ENCODE measurements at places on chromosomes 16 and 17. TPM values are rescaled to one million over a fixed set of nuclear protein-coding genes. Genes with fewer than 3 reads are reported as not detected.

DNA sequence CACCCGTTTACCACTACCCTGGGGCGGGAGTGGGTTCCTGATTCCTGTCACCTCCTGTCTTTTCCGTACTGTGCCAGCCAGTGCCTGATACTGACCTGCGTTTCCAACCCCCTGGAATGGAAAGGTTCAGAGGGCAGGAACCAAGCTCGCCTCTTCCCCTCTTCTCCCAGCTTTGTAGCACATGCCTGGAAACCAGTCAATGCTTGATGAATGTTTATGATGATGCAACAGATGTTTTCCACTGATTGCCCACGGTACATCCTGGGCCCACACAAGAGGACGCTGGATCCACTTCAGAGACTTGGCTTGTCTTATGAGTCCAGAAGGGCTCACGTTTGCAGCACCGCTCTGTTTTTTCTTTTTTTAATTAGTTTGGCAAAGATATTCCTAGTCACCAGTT lies 262.0 kb downstream of the CPPED1 start:
- no peak for DNase-seq

The SHBG gene
- not detected for total RNA-seq

The DHX58 gene
- total RNA-seq: 6.4 TPM

DNA sequence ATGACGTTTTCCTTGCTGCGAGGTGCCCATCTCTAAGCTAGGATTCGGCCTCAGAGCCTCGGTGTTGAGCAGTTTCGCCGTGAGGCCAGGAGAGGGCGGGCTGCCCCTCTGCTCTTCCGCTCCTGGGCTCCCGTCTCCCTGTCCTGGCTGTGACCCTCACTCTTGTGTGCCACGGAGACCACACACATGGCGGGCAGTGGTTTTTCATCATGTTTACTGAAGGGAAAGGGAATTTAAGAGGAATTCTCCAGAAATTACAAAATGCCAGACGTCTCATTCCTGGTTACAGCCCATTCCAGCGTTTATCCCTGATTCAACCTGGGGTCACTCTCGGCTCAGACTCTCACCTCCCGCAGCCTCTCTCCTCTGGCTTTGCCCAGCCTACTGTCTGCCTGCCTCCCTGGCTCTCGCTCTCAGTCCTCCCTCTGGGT lies 96.8 kb upstream of the ELAC2 start:
- DNase-seq: no peak

- peak; percentile 9 for DNase-seq
Observed at GRCh38 chr16:88320947-88321634, 61.7 kb upstream of the ZNF469 start.

DNA sequence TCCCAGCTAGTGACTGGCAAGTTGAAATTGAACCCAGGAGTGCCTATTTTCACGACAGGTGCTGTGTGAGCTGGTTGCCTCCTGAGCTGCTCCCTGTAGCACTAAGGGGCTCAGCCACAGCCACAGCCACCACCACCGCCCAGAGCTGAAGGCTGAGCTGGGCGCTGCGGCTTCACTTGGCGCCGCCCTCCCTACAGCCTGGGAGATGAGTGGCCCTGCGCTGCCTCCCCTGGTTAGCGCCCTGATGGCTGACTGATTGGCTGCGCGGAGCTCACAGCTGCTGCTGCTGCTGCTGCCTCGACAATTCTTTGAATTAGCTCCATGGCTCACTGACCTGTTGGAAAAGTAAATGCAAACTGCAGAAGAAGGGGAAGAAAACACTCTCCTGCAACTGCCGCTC lies 91.8 kb upstream of the TMEM132E start:
- no peak for DNase-seq

- peak; percentile 67 for DNase-seq
Observed at GRCh38 chr16:12228602-12229499, 252.3 kb downstream of the SNX29 start.

DNA sequence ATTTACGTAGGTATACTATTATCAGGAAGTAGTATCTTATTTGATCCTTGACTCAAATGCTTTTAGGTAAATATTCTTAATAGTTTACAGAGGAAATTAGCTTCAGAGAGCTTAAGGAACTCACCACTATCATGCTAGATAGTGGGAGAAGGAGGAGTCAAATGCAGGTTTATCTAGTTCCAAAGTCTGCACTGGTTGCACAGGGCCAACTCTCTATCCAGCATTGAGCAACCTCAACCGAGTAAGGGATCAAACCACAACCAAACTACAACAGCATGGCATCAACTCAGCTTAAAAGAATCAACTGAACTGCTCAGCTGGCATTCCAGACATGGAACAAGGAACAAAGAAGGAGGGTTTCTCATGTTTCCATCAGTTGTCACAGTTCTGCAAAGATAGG lies 306.0 kb downstream of the MAF start:
- no peak for DNase-seq

The CTRB2 gene
- total RNA-seq: not detected

DNA sequence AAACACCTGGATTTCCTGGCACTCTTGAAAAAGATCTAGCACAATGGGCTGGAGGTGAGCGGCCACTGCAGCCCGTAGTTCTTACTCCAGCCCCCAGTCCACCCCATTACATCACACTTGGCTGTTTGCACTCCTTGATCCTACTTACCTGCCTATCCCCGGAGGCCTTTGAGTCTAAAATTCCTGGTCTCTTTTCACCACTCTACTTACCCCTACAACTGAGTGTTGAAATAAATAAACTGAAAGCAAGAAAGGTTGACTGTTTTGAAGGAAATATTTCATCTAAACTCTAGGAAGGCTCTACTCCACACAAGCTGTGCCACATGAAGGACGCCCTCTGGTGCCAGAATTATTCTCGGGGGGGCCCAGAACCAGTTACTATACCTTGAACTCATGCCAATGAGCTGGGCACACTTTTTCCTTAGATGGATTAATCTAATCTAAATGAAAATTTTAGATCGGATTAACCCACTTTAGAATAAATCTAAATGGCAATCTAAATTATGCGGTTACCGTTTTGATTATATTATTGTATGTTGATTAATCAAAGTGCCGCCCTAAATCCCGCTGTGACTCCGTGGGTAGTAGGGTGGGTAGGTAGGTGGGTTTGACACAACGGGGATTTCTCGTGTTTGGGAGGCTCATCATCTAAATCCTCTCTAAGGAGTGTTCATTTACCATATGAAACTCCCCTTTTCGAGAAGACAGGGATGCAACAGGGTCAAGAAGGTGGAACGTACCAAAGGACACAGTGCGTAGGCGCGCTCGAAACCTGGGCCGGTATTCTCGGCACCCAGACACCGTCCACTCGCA lies 651 bp upstream of the EIF1 start:
- DNase-seq: no peak

DNA sequence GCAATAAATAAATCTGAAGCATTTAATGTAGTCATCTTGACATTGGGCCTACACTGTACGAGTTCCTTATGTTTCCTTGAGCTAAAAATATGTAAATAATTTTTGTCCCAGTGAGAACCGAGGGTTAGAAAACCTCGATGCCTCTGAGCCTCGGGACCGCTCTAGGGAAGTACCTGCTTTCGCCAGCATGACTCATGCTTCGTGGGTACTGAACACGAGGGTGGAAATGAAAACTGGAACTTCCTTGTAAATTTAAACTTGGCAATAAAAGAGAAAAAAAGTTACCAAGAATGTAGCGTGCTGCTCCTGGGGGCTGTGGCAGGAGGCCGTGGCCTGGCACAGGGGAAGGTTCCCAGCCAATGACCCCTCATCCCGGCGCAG lies 74.1 kb downstream of the SOCS1 start:
- DNase-seq: no peak

The ENPP7 gene
- total RNA-seq: not detected

- DNase-seq: no peak
Observed at GRCh38 chr16:65548470-65548869, 426.6 kb upstream of the CDH11 start.

The PSMD12 gene
- total RNA-seq: 73.0 TPM

The MFAP4 gene
- not detected for total RNA-seq

DNA sequence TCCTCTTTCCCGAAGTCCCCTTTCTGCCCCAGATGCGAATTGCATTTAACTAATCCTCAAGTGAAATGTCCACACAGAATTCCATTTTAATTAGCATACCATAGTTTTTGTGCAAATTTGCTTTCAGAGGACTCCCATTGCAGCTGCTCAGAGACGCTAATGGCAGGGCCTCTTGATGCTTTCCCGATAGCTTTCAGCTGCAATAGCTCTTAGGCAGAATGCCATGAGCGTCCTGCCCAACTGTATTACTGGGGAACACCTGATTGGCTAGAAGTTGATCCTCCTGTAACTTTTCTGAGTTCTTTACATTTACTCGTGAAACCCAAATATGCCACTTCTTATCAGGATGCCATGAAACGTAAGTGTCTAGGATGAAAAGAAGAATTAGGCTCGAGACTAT lies 203.0 kb downstream of the UTP18 start:
- DNase-seq: no peak

The ULK2 gene
- 19.3 TPM for total RNA-seq

GRCh38 chr17:10087355-10087754 lies 111.1 kb downstream of the GAS7 start:
- DNase-seq: no peak

The KRTAP4-9 gene
- not detected for total RNA-seq

- peak; percentile 69 for DNase-seq
Observed at GRCh38 chr17:69246726-69247375, 18.2 kb upstream of the ABCA10 start.

The METTL22 gene
- 42.0 TPM for total RNA-seq

DNA sequence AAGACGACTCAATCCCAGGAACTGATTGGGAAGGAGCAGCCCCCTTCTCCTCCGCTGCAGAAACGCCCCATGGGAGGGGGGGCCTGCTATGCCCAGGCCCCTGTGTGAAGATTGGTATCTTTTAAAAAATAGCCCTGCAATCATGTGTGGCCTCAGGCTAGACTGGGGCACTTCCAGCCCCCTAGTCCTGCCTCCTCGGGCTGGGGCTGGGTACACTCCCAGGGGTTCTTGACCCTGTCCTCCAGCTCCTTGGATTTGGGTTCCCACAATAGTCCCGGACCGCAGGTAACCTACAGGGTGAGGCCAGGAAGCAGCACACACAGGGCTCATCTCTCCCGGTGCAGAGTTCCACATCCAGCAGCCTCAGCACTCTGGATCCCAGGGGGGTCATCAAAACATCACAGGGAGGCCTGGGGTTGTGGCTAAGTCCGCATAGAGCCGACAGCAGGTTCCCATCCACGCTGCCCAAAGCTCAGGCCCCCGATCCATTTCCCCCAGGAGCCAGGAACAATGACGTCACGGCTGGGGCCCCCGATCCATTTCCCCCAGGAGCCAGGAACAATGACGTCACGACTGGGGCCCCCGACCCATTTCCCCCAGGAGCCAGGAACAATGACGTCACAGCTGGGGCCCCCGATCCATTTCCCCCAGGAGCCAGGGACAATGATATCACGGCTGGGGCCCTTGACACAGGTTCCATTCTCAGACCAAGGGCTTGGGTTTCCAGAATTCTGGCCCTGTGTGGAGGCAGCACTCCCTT lies 202.4 kb downstream of the IRF8 start:
- DNase-seq: no peak

GRCh38 chr17:78707016-78707415 lies 75.1 kb downstream of the CYTH1 start:
- peak; percentile 62 for DNase-seq

- DNase-seq: no peak
Observed at GRCh38 chr17:58530655-58531054, 16.2 kb upstream of the MTMR4 start.

All from endothelial cell of umbilical vein (primary cell).